ENCODE measurements at places on chromosomes 1 and 21. TPM values are rescaled to one million over a fixed set of nuclear protein-coding genes. Genes with fewer than 3 reads are reported as not detected.

FASLG gene
- not detected for total RNA-seq

DNA sequence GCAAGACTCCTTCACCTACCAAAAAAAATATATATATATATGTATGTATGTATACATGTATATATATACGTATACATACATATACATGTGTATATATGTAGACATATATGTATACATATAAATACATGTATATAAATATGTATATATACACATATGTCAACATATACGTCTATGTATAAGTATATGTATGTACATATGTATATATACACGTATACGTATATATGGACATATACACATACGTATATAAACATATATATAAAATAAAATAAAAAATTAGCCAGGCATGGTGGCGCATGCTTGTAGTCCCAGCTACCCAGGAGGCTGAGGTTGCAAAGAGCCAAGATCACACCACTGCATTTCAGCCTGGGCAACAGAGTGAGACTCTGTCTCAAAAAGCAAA, 31.6 kb downstream of the BRWD1 start:
- no peaks in the 10 kb centered on the region for H3K4me1 ChIP-seq
- DNase-seq = no peak
- H3K27me3 ChIP-seq = no peaks in the 10 kb centered on the region
- no peak overlapping the region for H3K27ac ChIP-seq
- H3K4me3 ChIP-seq = no peak overlapping the region
- peaks cover 74% of the 10 kb centered on the region for H3K36me3 ChIP-seq

GRCh38 chr1:17134724-17135123, 15.5 kb upstream of the PADI2 start:
- H3K27me3 ChIP-seq = no peaks in the 10 kb centered on the region
- no peak for DNase-seq
- H3K4me1 ChIP-seq = peaks cover 1% of the 10 kb centered on the region
- H3K4me3 ChIP-seq = no peak overlapping the region

GRCh38 chr1:89837036-89837481, 16.2 kb downstream of the LRRC8D start:
- no peaks in the 10 kb centered on the region for H3K36me3 ChIP-seq
- peaks cover 6% of the 10 kb centered on the region for H3K4me1 ChIP-seq
- no peaks in the 10 kb centered on the region for H3K27me3 ChIP-seq
- no peak overlapping the region for H3K27ac ChIP-seq
- H3K4me3 ChIP-seq = no peak overlapping the region

CHODL gene
- not detected for total RNA-seq

- H3K4me1 ChIP-seq = no peaks in the 10 kb centered on the region
- DNase-seq = no peak
- peaks cover 6% of the 10 kb centered on the region for H3K36me3 ChIP-seq
- no peaks in the 10 kb centered on the region for H3K27me3 ChIP-seq
- no peak overlapping the region for H3K27ac ChIP-seq
Measured at GRCh38 chr1:196376630-196377328, 231.5 kb downstream of the KCNT2 start.

- DNase-seq = no peak
- H3K27ac ChIP-seq = peak overlapping the region; percentile 70
- no peak overlapping the region for H3K4me3 ChIP-seq
Measured at GRCh38 chr1:185365951-185366350, 48.9 kb upstream of the IVNS1ABP start.

DNA sequence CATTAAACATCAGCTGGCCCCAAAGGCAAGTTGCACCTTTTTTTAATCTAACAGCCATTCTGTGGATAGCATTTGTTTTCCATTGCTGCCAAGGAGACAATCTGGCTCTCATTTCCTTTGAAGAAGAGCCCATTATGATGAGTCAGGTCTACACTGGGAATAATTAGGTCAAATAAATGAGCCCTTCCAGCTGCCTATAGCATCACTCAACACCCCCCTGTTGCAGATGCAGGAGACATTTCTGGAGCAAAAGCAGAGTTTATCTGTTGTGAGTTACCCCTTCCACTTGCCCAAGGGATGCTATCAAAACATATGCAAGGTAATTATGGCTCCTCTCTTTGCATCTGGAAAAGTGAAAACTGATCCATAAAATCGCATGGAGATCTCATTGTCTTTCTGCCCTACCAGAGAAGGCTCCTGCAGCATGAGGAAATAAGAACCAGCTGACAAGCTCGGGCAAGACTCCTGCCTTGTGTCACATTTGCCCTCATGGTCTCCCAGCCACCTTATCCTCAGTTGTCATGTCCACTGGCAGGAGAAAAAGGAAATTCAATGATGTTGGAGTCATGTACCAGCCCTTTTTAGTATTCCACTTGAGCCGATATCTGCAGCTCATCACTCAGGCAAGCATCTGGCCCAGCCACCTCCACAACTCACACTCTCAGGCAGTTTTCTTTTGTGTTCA, 135.9 kb downstream of the SLC30A10 start:
- peaks cover 63% of the 10 kb centered on the region for H3K27me3 ChIP-seq
- no peaks in the 10 kb centered on the region for H3K36me3 ChIP-seq
- H3K4me1 ChIP-seq = no peaks in the 10 kb centered on the region

DNA sequence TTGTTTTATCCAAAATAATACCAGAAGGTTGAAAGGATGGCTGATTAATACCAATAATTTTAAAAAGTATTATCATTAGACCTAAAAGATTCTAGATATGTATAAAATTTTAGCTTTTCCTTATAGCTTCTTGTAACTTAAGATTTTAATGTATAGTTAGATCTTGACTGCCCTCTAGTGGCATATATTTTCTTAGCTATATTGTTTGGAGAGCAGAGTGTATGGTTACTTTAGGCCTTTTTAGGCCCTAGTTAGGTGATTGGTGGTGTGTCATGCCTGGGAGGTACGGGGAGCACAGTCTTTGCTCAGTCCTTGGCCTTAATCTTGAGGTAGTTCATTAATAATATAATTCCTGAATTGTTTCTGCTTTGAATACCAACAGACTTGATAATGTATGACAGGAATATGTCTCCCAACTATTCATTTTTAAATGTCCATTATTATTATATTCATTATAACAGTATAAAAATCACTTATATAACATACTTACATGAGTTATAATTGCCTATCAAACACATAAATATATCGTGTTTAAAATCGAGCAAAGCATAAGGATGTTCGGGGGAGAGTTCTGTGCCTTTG, 328.4 kb downstream of the ZP4 start:
- H3K4me3 ChIP-seq = no peak overlapping the region
- peak; percentile 89 for DNase-seq
- no peaks in the 10 kb centered on the region for H3K27me3 ChIP-seq
- H3K27ac ChIP-seq = no peak overlapping the region
- no peaks in the 10 kb centered on the region for H3K4me1 ChIP-seq

CDC42BPA gene
- total RNA-seq = 102 TPM

- H3K27me3 ChIP-seq = peaks cover 89% of the 10 kb centered on the region
- no peak for DNase-seq
- peaks cover 9% of the 10 kb centered on the region for H3K36me3 ChIP-seq
- H3K4me1 ChIP-seq = peaks cover 35% of the 10 kb centered on the region
Measured at GRCh38 chr1:212605441-212606394, 2.8 kb upstream of the ATF3 start.

PPIAL4G gene
- not detected for total RNA-seq

SPRR1B gene
- 4.0 TPM for total RNA-seq

GRCh38 chr1:168509875-168510791, 33.7 kb downstream of the XCL2 start:
- peaks cover 12% of the 10 kb centered on the region for H3K4me1 ChIP-seq
- H3K36me3 ChIP-seq = no peaks in the 10 kb centered on the region
- H3K4me3 ChIP-seq = no peak overlapping the region
- no peak overlapping the region for H3K27ac ChIP-seq
- DNase-seq = no peak

All from MCF 10A (cell line).